MM.1S (cell line): ENCODE measurements at places on chromosomes 6 and 20.

DNA sequence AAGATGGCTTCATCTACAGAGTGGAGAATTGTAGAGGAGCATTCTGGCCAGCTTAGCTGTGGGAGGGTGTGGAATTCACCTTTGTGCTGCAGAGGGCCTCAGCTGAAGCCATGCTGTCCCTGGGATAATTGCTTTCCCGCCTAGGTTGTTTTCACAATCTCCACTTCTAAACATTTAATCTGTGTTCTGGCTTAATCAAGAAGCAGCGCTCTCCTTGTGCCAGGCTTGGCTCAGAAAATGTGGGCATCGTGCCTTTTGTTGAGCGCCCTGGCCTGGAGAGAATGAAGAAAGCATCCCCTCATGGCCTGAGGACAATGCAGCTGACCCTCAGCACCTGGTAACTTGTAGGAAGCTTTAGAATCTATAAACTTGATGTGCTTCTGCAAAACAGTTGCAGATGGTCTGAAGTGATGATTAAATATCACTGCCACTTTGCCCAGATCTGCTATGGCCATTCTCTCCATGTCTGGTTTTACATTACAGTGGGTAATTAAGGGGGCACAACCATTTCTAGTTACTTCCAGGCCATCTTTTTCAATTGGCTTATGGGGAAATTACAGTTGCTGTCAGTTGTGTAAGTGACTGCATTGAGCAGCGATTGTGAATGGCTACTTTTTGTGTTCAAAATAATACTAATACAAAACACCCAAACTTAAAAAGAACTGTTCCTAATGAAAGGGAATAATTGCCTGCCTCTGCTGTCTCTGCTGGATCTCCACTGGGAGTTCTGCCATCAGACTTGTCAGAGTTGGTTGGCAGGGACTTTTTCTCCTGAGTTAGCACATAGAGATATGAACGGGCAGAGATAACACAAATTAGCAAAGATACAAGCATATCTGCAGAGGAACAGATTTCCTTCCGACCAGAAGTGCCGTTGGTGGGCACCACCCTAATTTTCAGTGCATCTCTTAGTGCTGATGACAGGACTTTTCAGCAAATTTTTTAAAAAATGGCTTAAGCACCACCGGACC, 18.4 kb downstream of the CTNNBL1 start:
- no peak for DNase-seq

- DNase-seq, result no peak
These were observed 432 bp upstream of the PSMF1 start for GRCh38 chr20:1118004-1118335.

DNA sequence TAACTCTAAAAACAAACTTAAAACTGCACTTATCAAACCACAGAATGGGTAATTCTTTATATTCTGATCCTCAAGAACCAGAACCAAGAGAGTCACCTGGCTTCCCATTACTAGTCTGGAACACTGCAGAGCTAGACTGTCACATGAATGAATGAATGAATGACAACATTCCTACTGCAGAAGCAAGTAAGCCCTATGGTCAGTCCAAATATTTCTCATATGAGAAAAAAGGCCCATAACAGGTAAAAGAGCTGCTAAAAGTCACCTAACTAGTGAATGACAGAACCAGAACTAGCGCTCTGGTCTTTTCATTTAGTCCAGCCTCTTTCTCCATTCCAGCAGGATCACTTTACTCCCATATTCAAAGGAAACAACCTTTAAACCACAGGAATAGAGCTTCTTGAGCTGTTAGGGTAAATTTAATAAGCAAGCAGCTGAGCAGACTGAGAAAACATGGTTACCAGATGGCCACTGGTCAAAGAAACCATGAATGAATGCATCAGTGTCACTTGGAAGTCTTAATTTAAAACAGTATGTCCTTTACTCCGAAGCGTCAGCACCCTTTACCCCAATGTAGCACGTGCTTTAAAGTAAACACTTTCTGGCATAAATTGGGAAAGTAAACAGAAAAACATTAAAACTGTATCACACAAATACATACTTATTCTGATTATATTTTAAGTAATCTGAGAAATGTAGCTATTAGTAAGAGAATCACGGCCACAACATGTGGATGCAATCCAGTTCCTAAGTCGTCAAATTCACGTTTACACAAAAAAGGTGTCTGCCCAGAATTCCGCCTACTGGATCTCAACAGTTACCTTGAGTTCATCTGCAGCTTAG, 1.4 kb downstream of the PREP start:
- DNase-seq, result no peak

DNA sequence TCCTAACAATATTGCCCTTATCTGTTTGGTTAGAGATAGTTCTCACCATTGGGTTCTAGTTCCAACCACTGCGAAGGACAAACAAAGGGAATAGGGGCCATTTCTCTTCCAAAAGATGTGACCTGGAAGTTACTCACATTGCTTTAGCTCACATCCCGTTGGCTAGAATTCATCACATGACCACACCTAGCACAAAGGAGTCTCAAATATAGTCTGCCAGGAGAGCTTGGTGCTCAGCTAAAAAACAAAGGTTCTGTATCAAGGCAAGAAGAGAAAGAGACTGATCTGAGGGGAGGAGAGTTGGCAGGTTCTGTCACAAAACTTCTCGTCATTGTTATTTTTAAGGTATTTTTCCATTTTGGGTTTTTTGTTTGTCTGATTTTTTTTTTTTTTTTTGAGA, 69.8 kb upstream of the GNRH2 start:
- no peak for DNase-seq

DNA sequence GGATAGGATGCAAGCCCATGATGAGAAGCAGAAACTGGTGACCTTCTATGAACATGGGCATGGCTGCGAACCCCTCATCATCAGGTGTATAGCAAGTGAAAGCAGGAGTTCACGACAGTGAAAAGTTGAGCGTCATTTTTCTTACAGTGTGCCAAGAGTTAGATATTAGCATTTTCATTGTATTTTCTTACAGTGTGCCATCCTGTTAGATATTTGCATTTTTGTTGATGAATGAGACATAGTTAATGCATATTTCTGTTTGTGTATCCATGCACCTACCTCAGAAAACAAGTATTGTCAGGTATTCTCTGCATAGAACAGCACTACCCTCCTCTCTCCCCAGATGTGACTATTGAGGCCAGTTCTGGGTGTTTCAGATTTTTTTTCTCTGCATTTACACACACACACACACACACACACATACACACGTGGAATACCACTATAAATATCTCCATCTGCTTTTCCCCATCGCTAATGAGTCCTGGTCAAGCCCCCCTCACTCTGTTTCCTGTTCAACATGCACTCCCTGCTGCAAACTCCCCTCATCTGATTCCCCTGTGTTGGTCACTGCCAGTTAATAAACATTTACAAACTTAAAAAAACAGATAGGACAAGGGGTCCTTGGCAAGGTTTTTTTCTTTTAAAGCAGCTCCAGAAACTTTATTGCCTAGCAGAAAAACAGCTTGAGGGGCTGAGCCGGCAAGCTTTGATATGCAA, 41.7 kb downstream of the PLN start:
- DNase-seq, result no peak

GRCh38 chr6:136614994-136615393, 64.8 kb upstream of the MAP7 start:
- DNase-seq, result no peak

DNA sequence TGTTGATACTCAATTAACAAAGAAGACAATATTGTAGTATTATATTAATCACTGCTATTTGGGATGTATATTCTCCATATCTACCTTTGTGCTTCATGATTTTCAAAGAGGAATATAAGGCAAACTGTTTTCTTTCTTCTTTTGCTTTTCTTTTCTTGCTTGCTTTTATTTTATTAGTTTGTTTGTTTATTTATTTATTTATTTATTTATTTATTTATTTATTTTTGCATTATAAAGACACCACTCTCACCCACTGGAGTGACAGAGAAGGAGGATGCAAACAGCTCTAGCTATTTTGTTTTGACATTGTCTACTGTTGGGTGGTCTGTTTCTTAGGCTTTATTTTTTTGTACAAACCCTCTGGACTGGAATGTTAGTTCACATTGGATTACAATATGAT, 1352.7 kb downstream of the HACE1 start:
- no peak for DNase-seq

DNA sequence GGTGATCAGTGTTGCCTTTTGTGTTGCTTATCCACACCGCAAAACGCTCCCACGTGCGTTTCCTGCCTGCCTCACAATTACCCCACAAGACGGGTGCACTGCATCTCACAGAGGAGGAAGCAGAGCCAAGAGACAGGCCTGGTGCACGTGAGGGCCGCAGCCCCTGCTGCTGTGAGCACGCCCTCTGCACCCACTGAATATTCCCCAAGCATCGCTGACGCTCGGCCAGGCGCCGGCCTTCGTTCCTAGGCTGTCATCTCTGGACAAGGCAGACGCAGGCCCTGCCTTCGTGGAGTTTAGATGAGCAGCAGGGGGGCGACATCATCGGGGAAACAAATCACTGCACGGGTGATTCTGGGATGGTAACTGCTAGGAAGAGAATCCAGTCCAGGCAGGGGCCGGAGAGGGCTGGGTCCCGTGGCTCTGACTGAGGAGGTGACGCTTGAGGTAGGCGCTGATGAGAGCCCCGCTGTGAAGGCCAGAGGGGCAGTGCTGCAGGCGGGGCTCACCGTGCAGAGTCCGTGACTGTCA, 162.4 kb upstream of the QKI start:
- DNase-seq, result no peak

DNA sequence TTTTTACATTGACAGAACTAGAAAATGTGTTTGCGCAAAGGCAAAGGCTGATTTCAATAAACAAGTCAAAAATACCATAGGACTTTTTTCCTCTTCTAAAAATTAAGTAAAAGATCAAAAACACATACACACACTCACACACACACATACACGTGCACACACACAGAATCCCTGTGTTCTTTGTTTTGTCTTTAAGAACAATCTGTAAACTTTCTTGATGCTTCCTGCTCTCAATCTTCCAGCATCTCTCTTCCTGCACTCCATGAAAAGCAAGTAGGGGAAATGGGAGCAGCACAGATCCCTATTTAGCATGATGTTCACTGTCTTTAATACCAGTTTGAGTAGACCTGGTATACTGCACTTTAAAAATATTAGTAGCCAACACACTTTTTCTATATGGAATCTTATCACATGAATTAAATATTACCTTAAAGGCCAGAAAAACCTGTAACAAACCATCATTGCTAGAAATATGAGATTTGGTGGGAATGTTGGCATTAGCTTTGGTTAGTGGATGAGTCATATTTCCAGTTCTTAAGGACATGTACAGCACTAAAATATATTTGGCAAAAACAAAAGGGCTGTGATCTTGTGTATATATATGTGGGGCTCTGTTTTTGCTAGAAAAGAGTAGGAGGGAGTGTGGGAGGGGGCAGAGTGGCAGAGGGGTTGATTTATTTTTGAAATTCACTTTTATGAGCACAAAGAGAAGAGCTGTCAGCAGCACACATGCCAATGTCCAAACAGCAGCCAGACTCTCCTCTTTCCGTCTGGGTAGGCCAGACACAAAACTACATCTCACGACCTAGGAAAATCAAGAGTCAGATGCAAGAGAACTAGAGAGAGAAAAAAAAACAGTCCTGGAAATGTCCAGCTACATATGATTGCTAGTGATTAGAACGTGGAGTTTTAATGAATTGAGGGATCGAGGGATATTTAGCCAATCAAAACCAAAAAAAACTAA, 4.6 kb downstream of the PTPRK start:
- DNase-seq, result no peak

- no peak for DNase-seq
These were observed 22.3 kb upstream of the RCAN2 start for GRCh38 chr6:46513533-46513932.

DNA sequence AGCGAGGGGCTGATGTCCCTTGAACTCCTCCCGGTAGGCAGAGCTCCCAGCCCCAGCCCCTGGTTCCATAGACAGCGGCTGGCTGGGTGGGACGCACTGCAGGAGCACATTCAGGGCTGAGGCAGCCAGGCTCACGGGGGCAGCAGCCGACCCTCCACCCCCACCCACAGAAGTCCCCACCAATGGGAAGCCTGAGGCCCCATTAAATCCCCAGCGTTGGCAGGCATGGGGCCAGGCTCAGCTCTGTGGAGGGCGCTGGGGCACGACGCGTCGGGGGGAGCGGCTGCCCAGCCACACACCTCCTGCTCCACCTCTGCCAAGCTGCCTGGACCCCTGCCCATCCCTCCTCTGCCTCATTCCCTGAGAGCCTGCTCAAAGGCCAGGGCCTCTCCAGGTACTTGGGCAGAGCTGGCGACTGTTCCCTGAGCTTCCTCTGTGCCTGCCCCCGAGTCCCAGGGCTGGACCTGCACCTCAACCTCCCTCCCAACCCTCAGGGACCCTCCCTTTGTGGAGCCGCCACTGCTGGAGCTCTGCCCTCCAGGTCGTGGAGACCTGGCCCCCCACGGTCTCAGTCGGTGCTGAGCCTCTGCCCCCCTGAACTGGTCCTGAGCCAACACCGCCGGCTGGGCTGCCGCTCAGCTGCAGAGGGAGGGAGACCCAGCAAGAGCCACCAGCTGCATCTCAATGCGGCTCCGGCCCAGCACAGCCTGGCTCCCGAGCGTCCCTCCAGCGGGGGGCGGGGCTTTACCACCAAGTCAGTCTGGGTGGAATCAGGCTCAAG, 9.1 kb downstream of the CHRNA4 start:
- DNase-seq, result no peak

DNA sequence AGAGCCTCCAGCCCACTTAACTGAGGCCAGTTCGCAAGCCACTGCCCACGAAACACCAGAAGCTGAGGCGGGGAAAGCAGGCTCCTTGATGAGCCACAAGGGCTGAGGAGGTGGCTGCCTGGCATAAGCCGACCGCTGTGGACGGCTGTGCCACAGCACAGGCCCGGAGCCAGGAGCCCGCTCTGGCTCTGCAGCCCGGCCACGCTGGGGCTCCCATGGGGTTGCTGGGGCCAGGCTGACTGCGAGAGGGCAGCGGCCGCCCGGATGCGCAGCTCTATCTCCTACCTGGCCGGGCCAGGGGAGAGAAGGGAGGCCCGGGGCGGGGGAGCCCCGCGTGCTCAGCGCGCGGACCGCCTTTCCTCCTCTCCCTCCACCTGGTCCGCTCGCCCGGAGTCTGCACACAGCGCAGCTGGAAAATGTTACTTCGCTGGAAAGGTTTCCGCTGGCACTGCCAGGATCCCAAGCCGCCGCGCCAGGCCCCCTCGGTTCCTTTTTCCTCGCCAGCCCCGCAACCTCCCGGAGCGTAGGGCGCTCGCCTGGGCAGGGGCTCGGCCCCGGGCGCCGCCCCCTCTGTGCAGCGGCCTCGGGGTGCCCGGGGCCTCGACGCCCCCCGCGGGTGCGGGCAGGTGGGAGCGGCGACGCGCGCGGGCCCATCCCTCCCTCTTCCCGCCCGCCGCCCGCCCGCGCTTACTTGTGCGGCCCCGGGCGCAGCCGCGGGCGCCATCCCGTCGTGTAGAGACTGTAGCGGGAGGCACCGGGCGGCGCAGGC, 657 bp downstream of the EMILIN3 start:
- no peak for DNase-seq

- no peak for DNase-seq
These were observed 12.0 kb upstream of the MRPS10 start for GRCh38 chr6:42229506-42230119.

- no peak for DNase-seq
These were observed 1.9 kb upstream of the TJAP1 start for GRCh38 chr6:43475516-43475915.
